ENCODE measurements at places on chromosomes 6 and 20.

DNA sequence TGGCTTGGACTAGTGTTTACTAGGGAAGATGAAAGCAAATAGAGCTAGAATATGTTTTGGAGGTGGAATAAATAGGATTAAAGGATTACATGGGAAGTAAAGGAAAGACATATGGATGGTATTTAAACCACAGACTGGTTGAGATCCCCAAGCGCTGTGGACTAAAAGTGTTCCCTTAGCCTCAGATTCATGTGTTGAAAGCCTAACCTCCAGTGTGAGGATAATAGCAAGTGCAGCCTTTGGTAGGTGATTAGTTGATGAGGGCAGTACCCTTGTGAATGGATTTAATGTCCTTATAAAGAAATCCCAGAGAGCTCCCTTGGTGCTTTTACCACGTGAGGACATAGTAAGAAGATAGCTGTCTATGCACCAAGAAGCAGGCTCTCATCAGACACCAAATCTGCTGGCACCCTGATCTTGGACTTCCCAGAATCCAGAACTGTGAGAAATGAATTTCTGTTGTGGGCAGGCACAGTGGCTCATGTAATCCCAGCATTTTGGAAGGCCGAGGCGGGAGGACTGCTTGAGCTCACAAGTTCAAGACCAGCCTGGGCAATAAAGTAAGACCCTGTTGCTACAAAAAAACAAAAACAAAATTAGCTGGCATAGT is 57.3 kb upstream of the MCM9 start:
- DNase-seq = no peak

DNA sequence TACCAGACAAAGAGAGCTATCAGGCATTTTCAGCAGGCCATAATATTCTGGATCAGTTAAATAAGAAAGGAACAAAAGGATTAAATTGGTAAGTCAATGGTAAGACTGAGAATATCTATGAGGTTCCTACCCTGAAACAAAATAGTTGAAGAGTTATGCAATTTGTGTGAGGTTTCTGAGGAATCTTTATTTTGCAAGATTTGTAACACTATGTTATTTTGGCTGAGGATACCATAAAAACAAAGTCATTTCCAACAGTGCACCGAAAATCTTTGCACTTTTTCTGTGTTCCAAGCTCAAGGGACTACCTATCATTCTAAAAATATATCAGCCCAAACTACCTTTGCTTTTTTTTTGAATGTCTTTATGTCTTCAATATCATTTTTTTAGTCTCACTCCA is 383.3 kb upstream of the CITED2 start:
- peak; percentile 35 for DNase-seq

DNA sequence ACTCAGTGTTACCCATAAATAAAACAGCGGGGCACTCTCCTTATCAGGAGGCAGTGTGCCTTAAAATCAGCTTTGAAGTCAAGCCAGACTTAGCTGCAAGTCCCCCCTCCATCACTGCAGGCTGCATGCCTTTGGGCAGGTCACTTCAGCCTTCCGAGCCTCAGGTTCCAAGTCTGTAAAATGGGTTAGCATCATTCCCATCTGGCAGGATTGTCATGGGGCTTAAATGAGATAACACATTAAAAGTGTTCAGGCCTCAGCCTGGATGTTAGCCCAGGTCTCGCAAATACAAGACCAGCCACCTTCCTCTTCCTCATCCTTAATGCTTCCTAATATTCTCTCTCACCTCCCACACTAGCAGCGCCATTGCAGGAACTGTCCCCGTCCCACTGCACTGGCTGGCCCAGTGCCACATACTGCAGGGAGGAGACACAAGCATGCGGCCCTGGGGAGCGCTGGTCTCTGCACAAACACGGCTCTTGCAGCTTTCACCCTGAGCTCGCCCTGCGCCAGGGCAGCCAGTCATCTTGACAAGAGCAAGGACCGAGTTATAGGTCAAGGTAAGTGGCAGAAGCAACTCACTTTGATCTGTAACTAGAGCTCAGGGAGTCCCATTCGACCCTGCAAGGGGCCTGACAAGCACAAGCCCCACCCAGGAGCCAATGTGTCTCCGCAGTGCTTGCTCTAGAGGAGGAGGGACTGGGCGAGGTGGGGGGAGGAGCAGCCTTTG is 564.6 kb upstream of the AGPAT4 start:
- DNase-seq = no peak

GRCh38 chr20:20003031-20003954 is 13.9 kb upstream of the NAA20 start:
- DNase-seq = no peak

DNA sequence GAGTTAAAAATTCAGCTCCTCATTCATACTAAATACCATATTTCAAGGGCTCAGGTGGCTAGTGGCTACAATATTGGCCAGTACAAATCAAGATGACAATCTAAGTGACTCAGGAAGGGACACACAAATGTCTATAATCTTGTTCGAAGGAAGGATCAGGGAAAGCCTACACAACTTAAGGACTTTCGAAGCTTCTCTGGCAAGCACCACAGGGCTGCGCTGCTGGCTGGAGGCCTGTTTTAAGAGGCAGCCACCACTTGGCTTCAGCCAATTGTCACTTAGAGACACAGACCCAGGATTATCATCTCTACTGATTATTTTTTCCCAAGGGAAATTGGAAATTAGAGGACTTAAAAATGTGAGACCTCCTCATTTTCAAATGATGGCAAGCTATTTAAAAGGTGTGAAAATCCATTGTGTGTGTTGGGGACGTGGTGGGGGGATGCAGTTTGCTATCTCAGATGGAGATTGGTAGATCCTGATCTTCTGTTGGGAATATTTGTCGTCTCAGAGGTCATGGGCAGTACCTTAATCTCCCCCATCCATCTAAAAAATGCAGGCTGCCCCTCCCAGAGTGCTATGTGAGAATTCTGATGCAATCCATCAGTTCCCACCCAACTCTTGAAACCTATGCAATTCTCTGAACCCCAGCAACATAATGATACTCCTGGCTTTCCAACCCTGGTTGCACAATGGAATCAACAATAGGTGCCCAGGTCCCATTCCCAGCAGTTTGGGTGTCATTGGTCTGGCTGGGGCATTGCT is 11.3 kb downstream of the ARHGAP40 start:
- DNase-seq = no peak

- DNase-seq = no peak
Measured at GRCh38 chr6:42230345-42231321, 13.0 kb upstream of the MRPS10 start.

GRCh38 chr20:38343311-38344106 is 2.8 kb upstream of the LBP start:
- DNase-seq = no peak

GRCh38 chr6:41159415-41160082 is 3.4 kb downstream of the TREM2 start:
- no peak for DNase-seq

DNA sequence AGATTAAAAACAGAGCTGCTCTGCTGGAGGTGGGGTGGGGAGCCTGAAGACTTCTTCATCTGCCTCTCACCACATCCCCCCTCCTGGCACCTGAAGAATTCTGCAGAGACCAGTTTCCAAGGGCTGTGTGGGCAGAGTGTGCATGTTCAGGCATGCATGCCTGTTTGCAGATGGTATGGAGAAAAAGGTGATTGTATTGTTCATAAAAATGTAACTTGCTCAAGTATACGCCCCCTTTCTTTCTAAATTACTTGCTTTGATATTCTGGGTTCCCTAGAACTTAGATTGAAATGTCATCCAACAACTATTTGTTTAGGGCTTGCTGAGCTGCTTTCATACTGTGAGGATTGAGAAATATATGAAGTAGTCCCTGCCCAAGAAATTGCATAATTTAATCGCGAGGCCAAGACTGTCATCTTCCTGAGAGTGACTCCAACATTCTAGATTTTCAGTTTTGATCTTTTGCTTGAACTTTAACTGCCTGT is 83.6 kb downstream of the LCA5 start:
- no peak for DNase-seq

DNA sequence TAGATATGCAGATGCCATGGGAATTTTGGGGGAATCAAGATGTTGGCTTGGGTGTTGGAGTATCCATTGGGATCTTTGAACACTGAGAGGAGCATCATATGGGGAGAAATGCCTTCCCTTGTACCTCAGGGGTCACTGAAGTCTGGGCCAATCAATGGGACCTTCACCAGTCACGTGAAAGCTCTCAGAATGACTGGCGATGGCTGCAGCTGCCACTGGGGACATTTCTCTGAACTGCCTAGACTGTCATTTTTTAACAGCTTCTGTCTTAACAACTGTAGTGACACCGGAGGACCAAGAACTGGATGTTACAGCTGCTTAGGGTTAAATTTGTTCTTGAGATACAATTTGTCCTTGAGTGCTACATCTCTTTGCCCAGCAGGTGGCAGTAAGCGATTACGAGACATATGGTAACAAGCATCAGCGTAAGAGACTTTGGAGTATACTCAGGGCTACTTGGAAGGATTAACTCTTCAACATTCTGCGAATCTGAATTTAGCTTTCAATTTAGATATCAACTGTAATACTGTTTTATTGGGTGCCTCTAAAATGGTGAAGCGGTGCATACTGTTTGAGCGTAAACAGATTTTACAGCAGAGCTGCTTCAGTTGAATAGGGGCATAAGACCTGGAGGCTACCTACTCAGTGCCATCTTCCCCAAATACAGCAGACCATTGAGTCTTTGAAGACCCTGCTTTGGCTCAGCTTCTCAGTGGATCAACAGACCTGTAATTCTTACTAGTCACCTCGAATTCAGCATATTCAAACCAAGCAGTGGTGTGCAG is 36.0 kb downstream of the CCN2 start:
- peak; percentile 74 for DNase-seq

DNA sequence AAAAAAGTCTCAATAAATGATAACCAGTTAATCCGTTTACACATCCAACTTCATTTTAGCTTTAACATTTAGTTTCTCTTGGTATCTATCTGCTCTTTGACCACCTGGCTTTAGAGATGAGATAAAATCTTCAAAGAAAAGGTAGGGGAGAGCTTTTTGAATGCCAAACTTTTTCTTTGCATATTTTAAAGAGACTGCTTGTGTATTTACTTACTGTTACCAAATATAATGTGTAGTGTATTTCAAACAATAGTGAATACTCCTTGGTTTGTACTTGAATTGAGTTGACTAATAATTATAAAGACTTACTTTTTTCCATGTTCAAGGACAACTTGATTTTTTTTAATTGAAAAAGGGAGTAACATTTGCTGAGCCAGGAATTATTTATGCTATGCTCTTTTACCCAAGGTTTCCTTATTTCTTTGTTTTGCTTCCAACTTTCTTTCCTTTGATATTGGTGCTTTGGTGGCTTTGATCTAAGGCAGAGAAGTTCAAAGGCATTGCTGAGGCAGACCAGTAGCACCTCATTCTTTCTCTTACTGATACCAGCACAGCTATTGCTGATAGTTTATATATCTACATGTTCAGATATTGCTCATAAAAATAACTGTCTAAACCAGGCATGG is 7.8 kb downstream of the CCDC170 start:
- DNase-seq = no peak

- DNase-seq = no peak
Measured at GRCh38 chr6:23334360-23334759, 765.0 kb downstream of the HDGFL1 start.

GRCh38 chr6:157708933-157709332 is 114.1 kb upstream of the SNX9 start:
- no peak for DNase-seq

DNA sequence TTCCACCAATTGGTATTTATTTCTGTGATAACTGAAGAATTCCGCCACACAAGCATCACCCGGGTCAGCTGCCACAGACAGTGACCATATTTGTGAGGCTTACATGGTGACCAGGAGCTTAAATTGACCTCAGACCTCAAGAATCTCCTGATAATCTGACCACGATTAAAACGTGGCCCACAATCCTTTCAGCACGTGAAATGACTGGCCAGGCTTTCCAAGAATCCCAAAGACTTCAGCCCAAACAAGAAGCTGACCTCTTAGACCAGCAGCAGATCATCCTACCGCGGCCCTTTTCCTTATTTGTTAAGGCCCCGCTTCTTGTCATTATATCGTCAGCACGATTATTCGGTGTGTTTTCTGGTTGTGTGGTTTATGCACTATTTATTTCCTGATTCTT is 45.6 kb upstream of the CD93 start:
- no peak for DNase-seq

DNA sequence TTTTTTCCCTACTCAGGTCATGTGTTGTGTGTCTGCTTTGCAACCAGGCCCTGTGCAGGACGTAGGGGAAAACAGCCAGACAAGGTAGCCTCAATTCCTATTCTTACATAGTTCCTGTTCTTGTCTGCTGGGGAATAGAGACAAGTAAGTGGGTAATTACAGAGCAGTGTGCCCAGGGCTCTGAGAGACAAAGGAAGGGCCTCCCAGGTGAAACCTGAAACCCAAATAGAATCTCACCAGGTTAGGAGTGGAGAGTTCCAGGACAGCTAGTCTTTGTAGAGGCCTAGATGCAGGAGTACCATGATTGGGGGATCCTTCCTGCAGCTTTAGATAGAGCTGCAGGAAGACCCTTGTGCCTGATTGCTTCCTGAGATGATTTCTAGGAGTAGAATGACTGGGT is 48.4 kb downstream of the DHX35 start:
- DNase-seq = no peak

DNA sequence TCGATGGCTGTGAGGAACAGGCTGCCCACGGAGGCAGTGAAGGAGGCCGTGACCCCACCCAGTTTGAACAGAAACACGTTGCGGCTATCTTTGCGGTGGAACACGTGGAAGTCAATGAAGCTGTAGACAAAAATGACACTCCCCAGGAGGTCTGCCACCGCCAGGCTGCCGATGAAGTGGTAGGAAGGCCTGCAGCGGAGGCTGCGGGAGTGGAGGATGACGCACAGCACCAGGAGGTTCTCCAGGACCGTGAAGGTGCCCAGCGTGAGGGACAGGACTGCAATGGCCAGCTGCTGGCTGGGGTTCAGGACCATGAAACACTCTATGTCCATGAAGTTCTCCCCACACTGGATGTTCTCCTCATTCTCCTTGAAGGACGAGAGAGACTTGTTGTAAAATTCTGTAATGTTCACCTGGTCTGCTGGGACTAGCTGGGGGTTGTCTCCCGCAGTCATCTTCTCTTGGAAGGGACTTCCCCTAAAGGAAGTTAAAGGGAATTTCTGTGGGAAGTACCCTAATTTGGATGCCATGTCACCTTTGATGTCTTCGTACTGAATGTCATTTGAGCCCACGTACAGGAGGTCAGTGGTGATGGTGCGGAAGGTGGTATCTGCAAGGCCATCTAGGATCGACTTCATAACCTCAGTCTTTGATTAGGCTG is 21.4 kb downstream of the CNR1 start:
- DNase-seq = no peak

- DNase-seq = no peak
Measured at GRCh38 chr20:38246357-38247165, 14.0 kb downstream of the KIAA1755 start.

DNA sequence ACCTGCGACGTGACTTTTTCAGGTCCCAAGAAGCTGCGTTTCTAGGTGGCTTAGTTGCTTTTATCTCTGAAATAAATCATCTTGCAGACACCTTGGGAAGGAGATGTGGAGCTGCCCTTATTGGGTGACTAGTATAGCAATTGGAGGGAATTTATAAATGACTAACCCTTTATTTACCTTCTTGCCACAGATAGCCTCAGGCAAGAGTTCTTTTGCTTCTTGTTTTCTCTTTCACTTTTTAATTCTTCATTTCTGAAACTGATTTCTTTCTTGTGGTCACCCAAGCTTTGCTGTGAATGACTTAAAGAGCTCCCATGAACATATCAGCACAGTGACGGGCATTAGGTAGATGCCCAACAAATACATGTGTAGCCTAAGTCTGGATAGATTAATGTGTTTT is 3.0 kb downstream of the ADGRF4 start:
- no peak for DNase-seq

- DNase-seq = peak; percentile 20
Measured at GRCh38 chr20:46406986-46407670, 713 bp upstream of the ELMO2 start.

All from HFFc6 (cell line).